Activated naive CD8-positive, alpha-beta T cell treated with anti-CD3 and anti-CD28 coated beads, Interleukin-2, amount 50 U/mL, for 24 hours (primary cell): ENCODE measurements at places on chromosomes 7 and 10.

GRCh38 chr10:47025540-47026300, 114.5 kb downstream of the PTPN20 start:
- no peak for DNase-seq

- no peak for DNase-seq
Observed at GRCh38 chr10:45439873-45440272, 65.9 kb downstream of the ALOX5 start.

DNA sequence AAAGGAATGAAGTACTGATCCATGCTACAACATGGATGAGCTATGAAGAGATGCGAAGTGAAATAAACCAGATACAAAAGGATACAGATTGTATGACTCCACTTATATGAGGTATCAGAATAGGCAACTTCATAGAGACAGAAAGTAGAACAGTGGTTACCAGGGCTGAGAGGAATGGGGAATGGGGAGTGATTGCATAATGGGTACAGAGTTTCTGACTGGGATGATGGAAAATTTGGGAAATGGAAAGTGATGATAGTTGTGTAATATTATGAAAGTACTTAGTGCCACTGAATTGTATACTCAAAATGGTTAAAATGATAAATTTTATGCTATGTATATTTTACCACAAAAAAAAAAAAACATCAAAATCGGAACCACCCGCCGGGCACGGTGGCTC, 3.9 kb downstream of the ATXN7L1 start:
- no peak for DNase-seq

GRCh38 chr10:108545921-108546320, 1377.4 kb downstream of the XPNPEP1 start:
- DNase-seq: no peak

DNA sequence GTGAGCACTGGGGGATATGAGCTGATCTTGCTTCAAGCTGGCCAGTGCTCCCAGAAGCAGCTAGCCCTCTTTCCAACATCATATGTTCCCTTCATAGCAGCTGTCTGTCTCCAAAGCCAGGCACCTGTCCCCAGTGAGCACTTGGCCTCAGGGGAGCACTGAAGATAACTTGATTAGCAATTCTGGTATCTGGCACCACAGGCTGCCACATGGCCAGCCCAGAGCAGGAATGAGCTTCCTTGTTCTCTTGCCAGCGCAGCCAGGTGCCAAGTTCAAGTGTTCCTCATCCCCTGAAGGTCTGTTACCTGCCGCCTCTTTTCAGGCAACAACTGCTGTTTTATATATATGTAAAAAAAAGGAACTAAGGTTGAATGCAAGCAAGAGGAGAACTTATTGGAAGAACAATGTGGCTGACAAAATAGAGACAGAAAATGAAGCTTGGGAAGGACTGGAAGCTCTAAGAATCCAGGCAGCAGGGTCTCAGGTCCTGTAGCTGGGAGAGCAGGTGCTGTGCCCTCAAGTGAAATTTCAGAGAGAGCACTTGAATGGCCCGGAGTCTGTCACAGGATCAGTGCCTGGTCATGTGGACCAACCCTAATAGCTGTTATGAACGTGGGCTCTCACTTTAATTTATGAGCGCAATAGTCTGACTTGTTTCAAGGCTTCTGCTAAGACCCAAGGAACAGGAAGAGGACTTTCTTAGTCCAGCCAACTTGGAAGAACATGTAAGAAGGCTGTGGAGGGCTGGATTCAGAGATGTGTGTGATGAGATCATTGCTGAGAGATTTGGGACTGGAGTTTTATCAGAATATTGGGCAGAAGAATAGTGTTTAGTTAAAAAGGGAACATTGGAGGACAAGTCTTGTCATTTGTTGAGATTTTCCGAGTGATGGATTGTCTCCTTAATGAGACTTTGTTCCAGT, 267.2 kb downstream of the GLRX3 start:
- DNase-seq: no peak

GRCh38 chr10:90966146-90966545, 45.3 kb upstream of the ANKRD1 start:
- DNase-seq: no peak

- DNase-seq: no peak
Observed at GRCh38 chr7:151346-152050, 40.9 kb upstream of the FAM20C start.

DNA sequence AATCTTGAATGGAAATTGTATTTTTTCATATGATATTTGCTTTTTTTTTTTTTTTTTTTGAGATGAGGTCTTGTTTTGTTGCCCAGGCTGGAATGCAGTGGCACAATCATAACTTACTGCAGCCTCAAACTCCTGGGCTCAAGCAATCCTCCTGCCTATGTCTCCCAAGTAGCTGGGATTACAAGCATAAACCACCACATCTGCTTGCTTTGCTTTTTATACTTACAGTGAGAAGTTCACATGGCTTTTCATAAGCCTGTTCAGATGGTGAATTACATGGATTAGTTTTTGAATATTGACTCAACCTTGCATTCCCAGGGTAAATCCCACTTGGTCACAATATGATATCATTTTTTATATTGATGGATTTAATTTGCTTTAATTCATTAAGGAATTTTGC, 22.0 kb downstream of the LRRD1 start:
- no peak for DNase-seq

DNA sequence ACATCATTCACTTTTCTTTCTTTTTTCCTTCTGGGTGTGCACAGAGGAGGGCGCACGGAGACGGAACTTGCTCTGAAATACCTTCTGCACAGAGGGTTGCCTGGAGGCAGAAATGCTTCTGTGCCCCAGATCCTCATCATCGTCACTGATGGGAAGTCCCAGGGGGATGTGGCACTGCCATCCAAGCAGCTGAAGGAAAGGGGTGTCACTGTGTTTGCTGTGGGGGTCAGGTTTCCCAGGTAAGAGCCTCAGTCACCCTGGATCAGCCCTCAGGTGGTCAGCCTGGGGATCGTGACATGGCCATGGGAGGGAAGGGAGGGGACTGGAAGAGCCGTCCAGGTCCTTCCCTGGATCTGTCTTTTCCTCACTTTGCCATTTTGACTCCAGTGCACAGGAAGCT, 33.6 kb downstream of the VWA2 start:
- no peak for DNase-seq

GRCh38 chr7:73577627-73578341, 595 bp downstream of the TBL2 start:
- no peak for DNase-seq

DNA sequence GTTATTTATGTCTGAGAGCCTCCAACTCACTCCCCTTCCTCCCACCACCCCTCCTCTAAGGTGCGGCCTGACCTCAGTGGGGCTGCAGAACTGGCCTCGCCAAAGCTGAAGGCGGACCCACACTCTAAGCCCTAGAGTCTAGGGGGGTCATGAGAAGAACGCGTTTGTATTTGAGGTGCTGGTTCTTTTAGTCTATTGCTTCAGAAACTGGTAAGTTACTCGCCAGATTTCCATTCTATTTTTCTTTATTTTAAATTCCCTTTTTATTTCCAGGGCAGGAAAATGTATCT, 357.5 kb downstream of the DNAJB6 start:
- DNase-seq: no peak

DNA sequence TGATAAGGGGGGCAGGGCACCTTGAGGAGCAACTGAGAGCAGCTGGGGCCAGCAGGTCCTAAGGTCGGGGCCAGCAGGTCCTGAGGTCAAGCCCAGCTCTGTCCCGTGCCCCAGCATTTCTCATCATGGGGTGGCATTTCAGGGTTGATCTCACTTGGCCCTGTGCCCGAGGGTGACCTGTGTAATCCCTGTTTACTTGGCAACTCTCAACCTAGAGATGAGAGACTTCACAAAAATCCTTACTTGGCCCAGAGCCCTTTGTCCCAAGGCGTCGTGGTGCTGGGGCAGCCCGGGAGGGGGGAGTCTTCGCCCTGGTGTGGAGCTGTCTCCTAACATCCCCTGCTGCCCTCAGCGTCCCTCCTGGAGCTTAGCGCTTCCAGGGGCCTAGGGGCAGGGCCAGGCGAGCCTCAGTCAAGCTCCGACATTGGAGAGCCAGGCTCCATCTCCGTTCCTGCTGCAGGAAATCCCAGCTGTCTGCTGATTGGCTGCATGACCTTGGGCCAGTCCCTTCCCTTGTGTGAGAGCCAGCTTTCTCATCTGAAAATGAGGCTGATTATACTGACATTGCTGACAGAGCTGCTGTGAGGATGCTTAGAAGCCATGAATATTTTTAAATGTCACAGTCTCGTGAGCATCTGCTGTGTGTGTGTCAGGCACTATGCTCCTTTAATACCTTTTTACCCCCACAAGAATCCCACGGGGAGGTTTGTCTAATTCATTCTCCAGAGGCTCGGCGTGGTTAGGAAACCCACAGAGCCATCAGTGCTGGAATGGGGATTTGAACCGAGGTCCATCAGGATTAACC, 94.3 kb downstream of the ZMIZ1 start:
- no peak for DNase-seq

- DNase-seq: no peak
Observed at GRCh38 chr10:52578871-52579405, 193.6 kb downstream of the MBL2 start.

- no peak for DNase-seq
Observed at GRCh38 chr7:44161371-44161770, 20.2 kb upstream of the MYL7 start.
